ENCODE measurements at places on chromosomes 3 and 15.

GRCh38 chr3:126921085-126921824 lies 61.7 kb upstream of the PLXNA1 start:
- DNase-seq = no peak

DNA sequence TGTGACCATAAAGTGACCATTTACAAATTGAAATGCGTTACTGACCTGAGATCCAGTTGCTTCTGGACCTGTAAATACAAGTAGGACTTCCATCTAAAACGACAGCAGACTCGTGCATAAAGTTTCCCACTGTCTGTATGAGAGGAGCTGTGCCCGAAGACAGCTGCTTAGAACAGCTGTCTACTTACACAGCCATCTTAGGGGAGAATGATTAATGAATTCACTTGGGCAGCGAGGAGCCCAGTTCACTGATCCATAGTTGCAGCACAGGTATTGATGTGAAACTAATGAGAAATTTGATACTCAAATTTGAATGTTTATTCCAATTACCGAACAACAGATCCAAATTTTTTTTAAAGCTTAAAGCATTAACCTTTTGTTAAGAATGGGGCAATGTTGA lies 748.1 kb downstream of the NR2F2 start:
- DNase-seq = no peak

- DNase-seq = no peak
Measured at GRCh38 chr3:184588776-184589175, 27.2 kb downstream of the EPHB3 start.

DNA sequence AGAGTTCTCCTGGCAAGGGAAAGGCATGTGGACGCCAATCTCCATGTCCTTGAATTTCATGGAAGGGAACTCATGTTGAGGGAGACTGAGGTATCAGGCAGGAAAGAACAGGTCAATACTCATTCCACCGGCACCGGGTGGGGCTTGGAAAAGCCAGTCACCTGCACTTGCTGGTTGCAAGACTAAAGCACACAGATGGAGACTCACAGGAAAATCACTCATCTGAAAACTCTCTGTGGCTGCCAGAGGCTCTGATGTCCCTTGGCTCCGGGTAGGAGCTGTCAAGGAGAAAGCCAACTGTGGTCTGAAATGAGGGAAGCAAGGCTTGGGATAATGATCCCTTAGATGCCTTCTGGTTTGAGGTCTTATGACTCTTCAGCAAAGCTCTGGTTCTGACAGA lies 8.7 kb upstream of the CGNL1 start:
- no peak for DNase-seq

GRCh38 chr3:139032326-139033002 lies 11.7 kb upstream of the PRR23B start:
- no peak for DNase-seq

GRCh38 chr15:91055548-91056331 lies 33.3 kb upstream of the VPS33B start:
- peak; percentile 63 for DNase-seq

GRCh38 chr3:123880998-123881561 lies 3.1 kb downstream of the MYLK start:
- peak; percentile 54 for DNase-seq
